Midbrain (tissue), 1 donor: ENCODE measurements at places on chromosomes 12 and 14.
A peak's percentile ranks its signal among the peaks of the same experiment; 100 is the strongest.

DNA sequence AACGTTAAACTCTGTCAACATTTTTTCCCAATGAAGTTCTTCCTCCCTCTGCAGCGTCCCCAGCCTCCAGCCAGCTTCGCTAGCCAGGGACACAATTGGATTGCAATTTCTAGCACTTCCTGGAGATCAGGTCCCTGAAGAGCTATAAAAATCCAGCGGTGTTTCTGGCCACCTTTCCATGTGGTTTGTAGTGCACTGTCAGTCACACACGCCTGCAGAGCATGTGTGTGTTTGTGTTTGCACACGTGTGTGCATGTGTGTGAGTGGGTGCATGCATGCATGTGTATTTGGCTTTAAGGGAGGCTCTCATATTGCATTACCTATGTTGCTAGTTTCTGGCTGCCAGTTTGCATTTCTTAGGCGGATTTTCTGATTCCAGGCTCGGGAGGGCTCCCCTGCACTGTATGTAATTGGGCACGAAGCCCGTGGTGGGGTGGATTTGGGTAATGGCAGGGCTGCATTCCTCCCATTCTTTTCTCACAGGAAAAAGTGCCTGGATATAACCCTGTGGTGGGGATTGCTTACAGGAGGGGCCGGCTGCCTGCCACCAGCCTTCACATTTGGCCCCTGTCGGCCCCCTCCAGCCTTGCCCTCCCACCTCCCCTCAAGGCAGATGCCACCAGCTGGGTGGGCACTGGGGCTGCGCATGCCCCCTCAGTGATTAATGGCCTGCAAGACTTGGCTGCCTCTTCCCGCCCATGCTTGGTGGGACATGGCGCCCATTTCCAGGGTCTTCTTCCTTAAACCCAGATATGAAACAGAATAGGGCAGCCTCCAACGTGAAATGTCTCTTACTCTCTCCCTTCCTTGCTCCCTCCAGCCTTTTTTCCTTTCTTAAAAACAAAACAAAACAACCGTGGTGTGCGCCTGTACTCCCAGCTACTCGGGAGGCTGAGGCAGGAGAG is 74.0 kb downstream of the TSPAN9 start:
- no peak for DNase-seq

DNA sequence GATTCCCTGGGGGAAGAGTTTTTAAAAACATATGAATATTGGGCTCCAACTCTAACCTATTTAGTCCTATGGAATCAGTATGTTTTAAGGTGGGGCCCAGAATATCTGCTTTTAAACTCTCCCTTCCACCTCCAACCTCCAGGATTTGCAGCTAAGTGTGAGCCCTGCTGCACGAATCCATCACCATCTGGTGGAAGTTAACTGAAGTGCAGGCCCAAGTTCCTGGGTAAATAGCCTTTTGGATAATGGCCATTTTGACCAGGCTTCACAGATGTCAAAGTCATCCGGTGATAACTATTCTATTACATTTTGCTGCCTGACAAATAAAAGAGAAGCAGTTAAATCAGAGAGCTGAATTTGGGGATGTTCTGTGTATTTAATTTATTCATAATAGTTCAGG is 58.1 kb upstream of the RMST start:
- DNase-seq, result peak; percentile 50

DNA sequence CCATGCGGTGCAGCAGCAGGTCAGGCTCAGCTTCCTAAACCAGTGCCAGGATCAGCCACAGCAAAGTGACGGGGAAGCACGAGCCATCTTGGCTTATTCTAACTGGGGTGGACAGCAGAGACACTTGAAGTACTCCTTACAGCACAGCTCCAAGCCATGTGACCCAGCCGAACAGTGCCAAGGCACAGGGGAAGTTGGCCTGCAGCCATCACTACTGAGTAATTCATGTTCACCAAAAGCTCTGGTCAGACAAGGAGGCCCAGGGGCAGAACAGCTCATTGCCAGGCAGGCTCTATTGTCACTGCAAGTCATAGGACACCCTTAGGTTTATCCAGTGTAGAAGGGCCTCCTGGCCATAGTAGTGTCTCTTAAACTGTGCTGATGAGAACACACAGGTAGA is 23.4 kb upstream of the SLC35F4 start:
- peak; percentile 31 for DNase-seq

- DNase-seq, result no peak
Measured at GRCh38 chr12:27385766-27386564, 53.3 kb downstream of the BMAL2 start.

DNA sequence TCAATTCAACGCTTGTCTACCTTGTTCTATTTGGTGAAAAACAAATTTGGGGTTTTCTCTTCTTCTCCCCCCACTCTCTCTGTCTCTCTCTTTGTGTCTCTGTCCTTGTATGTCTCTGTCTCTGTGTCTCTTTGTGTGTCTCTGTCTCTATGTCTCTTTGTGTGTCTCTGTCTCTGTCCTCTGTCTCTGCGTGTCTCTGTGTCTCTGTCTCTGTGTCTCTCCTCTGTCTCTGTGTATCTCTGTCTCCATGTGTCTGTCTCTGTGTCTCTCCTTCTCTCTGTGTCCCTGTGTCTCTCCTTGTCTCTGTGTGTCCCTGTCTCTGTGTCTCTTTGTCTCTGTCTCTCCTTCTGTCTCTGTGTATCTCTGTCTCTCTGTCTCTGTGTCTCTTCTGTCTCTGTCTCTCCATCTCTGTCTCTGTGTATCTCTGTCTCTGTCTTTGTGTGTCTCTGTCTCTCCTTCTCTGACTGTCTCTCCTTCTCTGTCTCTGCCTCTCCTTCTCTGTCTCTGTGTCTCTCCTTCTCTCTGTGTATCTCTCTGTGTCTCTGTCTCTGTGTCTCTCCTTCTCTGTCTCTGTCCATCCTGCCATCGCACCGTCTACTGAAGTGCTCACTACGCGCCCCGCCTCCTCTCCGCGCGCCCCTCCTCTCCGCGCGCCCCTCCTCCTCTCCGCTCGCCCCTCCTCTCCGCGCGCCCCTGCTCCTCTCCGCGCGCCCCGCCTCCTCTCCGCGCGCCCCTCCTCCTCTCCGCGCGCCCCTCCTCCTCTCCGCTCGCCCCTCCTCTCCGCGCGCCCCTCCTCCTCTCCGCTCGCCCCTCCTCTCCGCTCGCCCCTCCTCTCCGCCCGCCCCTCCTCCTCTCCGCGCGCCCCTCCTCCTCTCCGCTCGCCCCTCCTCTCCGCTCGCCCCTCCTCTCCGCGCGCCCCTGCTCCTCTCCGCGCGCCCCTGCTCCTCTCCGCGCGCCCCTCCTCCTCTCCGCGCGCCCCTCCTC is 12.8 kb downstream of the LRCOL1 start:
- DNase-seq, result no peak
